Body of pancreas (tissue), 4 donors: ENCODE measurements at places on chromosomes 13 and 19.

DNA sequence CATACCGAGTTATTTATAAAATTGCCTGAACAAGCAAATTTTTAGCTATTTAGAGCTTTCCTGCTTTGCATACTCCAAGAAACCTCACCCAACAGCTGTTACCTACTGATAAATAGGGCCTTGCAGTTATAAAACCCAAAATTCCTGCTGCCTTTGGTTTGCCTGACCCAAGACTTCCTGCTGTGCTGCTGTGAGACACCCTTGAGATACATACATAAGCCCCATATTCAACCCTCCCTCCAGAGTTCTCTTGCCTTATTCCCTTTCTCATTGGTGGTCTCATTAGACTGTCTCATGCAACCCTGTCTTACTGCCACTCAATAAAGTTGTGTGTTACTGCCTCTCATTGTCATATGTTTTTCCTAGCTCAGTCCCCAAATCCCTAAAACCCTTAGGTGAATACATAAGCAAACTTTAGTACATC lies 677.6 kb downstream of the UQCRFS1 start:
- no peak for DNase-seq

DNA sequence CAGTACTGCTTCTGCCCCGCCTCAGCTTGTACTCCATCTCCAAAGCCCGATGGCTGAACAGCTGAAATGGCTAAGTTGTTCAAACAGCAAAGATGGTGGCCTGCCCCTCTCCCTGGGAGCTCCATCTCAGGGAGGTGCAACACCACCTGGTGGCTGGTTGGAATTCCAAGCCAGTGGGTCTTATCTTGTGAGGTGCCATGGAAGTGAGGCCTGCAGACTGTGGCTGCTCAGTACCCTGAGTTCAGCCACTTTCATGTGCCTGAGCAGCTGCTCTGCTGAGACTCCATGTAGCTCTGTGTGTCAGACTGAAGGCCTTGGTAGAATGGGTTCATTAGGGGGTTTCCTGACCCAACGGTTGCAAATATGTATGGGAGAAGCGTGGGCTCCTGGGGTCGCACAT lies 67.3 kb upstream of the SPRY2 start:
- no peak for DNase-seq

- no peak for DNase-seq
Observed at GRCh38 chr19:30169196-30169900, 202.8 kb upstream of the ZNF536 start.

- no peak for DNase-seq
Observed at GRCh38 chr13:36857253-36857652, 38.2 kb downstream of the RFXAP start.

GRCh38 chr13:103291798-103292572 lies 225.8 kb upstream of the SLC10A2 start:
- DNase-seq = no peak

DNA sequence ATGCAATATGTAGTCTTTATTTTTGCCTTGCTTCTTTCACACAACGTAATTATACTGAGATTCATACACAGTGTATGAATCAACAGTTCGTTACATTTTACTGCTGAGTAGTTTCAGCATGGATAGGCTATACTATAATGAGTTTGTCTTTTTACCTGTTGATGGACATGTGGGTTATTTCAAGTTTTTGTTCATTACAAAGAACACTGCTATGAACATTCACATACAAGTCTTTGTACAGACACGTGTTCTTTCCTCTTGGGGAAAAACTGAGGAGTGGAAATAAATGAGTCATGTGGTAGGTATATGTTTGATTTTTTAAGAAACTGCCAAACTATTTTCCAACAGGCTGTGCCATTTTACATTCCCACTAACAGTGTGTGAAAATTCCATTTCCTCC lies 35.1 kb downstream of the ENOX1 start:
- no peak for DNase-seq

DNA sequence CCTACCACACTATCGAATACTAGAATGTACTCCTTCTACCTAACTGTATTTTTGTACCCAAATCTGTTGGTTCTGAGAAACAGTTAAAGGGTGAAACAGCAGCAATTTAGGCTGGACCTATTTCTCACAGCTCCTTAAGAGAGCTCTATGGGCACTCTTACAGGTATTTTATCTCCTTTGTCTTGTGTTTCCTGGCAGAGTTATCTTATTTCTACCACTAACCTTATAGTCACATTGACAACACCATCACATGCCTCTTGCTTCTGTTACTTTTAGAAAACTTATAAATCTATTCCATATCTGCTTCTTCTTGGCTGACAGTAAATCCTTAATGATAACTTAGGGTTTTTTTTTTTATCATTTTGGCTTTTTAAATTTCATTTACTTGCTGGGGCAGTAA lies 130.7 kb downstream of the MYO16 start:
- no peak for DNase-seq

DNA sequence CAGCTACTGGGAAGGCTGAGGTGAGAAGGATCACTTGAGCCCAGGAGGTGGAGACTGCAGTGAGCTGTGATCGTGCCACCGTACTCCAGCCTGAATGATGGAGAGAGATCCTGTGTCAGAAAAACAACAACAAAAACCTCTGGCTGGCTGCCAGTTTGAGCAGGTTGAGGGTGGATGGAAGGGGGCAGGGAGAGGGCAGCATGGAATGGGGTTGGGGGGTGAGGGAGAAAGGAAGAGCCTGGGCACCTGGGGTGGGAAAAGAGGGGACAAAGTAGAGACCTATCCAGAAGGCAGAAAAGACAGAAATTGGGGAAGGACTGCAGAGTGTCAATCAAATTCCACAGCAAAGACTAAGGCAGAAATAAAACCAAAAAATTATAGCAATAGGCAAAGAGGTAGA lies 4.7 kb downstream of the SLC1A5 start:
- no peak for DNase-seq

DNA sequence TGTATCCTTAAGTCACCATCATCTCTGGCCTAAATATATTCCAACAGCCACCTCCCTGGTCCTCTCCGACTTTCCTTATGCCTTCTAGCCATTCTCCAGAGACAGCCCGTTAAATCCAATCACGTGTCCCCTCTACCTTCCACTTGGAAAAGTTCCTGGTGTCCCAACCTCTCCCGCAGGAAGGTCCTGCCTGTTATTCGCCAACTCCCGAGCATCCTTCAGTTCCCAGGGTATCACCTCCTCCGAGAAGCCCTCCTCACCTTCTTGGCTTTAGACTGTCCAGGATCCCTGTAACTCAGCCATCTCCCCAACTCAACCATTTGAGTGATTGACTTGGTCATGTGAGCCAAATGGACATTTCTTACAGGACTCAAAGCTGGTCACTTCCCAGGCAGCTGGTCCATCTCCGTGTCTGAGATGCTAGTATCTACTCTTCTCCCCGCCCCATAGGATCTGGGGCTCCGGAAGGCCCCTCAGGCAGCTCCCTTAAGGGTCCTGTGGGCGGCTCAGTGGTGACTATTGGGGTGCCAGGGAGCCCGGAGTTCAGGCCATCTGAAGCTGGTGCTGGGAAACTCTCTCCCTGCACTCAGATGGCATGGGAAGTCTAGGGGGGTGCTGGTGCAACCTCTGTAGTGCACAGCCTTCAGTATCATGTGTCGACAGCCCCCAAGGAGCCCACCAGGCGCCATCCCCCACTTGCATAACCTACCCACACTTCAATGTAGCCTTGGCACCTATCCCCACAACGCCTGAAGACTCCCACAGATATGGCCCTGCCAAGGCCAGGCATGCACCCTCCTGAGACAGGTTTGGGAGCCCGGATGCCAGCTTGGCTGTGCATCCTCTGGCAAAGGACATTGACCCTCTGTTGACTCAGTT lies 27.9 kb upstream of the NANOS3 start:
- DNase-seq = no peak

DNA sequence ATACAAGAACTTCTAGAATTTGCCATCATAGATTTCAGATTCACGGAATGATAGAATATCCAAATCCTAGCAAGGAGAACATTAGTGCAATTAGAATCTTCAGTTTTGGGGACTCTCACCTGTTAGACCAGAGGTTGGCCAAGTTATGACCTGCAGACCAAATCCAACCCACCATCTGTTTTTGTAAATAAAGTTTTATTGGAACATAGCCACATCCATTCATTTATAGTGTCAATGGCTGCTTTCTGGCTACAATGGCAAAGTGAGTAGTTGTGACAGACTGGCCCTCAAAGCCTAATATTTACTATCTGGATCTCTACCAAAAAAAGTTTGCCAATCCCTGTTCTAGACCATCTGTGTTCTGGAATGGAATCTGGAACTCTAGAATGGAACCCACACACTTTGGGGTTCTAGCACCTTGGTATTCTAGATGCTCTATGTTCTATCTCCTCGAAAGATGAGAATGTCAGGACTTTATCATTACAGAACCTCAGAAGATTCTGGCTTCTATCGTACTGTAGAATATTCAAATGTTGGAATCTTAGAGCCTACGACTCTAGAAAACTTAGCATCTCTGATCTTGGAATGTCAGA lies 2.5 kb downstream of the KPTN start:
- no peak for DNase-seq

- DNase-seq = no peak
Observed at GRCh38 chr19:58291943-58292342, 13.2 kb downstream of the ZNF8 start.

DNA sequence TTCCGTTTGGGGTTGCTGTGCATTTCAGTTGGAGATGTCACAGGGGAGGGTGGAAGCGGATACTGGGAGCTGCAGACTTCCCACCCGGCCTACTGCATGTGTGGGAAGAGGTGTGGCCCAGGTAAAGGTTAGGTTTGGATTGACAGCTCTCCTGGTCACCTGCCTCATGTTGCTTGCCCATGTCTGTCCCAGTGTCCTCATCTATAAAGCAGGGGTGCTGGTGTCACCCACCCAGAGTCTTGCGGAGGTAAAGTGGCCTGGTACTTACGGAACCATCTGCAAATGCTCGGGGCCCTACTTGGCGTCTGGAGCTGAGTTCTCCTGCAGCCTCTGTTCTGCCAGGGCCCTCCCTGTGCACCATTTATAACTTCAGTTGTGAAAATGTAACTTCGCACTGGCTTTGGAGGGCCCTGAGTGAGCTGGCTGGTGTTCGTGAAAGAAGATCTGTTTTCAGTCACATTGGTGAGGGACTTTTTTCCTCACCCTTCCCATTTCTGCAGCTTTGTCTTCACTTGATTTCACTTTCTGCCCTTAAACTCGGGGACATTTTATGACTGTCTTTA lies 65.1 kb upstream of the TEX29 start:
- DNase-seq = no peak

- no peak for DNase-seq
Observed at GRCh38 chr19:6521718-6522646, 8.8 kb upstream of the TNFSF9 start.

DNA sequence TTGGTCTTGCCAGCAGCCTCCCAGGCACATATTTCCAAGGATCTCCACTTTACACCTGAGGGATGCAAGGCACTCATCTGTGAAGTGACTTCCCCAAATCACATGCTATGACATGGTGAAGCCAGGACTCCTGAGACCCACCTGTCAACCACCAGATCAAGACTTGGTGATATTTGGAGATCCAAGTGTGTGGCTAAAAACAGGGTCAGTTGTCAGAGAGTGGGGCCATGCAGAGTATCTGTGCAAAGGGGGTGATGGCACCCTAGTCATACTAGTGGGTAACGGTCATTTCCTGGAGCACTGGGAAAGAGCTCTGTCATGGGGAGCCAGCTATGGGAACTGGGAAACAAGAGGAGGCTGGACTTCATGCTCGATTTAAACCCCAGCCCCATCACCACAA lies 218.4 kb upstream of the IRS2 start:
- no peak for DNase-seq

DNA sequence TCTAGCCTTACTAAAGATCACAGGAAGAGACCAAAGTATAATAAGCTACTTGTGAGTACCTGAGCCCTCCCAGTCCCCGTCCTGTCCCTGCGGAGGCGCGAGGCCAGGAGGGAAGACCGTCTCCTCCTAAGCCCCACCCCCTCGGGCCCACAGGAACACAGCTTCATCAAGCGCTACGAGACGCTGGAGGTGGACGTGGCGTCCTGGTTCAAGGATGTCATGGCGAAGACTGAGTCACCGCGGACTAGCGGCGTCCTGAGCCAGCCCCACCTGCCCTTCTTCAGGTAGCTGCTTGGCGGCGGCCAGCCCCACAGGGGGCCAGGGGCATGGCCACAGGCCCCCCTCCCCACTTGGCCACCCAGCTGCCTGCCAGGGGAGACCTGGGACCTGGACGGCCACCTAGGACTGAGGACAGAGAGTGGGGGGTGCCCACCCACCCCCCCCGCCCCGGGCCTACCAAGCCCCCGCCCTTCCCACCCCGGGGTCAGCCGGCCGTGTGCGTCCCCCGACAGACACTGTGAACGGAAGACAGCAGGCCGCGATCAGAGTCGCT lies 2.4 kb upstream of the TGFBR3L start:
- no peak for DNase-seq

DNA sequence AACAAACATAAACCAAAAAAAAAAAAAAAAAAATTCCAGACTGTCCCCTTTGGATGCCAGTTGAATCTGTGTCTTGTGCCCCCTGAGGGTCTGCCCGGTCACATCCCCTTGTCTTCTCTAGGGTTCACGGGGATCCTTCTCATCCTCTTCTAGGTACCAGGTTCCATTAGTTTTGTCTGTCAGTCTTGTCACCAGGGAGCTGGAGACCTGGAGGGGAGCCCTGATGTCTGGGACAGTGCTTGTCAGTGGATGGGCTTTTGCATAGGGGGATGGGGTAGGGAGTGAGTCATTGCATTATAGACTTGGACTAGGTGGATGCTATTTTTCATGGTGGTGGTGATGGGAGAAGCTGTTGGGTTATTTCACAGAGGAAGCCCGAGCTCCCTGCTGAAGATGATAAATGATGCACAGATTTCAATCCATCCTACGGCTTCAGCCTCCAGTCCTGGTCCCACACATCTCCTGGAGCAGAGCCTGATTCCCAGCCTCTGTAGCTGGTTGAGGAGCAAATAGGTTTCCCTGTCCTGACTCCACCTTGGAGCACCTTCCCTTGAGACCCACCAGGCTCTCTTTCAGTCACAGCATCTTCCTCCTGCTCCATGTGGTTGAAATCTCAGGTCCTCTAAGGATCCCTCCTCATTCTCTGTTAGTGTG lies 26.0 kb downstream of the WTIP start:
- DNase-seq = no peak

GRCh38 chr13:90884066-90884465 lies 463.4 kb upstream of the MIR17HG start:
- no peak for DNase-seq

GRCh38 chr19:39994361-39994760 lies 2.5 kb upstream of the ZNF546 start:
- no peak for DNase-seq

GRCh38 chr19:29389495-29389894 lies 136.3 kb upstream of the VSTM2B start:
- no peak for DNase-seq
